Fibroblast of skin of right biceps (primary cell): ENCODE measurements at places on chromosomes 7 and 10.

GRCh38 chr10:108392286-108392685 is 1227.8 kb upstream of the SORCS1 start:
- DNase-seq: peak; percentile 75

GRCh38 chr7:68434857-68435256 is 1163.4 kb upstream of the AUTS2 start:
- peak; percentile 30 for DNase-seq

DNA sequence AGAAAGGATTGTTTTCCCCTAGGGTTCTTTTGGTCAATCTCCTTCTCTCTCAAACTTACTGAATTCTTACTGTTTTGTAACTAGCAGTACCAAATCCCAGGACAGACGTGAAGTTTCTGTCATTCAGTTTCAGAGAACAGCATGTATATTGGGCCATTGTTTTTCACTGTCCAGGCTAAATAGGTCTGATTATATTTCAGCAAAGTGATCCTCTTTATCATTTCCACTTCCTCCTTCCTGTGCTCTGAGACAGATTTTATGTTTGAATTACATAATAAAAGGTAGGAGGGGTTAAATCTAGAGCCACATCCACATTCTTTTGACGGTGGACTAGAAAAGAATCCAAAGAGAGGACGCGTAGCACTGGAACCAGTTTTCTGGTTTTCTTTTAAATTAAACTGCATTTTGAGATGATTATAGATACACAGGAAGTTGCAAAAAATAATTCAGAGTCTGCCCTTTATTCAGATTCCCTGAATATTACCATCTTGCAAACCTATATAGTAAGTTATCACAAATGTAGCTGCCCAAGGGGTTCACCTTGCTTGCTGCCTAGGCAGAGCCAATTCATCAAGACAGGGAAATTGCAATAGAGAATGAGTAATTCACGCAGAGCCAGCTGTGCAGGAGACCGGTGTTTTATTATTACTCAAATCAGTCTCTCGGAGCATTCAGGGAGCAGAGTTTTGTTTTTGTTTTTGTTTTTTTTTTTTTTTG is 40.1 kb downstream of the AKR1E2 start:
- DNase-seq: no peak

GRCh38 chr7:22485189-22485588 is 14.8 kb downstream of the STEAP1B start:
- peak; percentile 68 for DNase-seq

- no peak for DNase-seq
Measured at GRCh38 chr7:45627691-45628456, 53.7 kb downstream of the ADCY1 start.

DNA sequence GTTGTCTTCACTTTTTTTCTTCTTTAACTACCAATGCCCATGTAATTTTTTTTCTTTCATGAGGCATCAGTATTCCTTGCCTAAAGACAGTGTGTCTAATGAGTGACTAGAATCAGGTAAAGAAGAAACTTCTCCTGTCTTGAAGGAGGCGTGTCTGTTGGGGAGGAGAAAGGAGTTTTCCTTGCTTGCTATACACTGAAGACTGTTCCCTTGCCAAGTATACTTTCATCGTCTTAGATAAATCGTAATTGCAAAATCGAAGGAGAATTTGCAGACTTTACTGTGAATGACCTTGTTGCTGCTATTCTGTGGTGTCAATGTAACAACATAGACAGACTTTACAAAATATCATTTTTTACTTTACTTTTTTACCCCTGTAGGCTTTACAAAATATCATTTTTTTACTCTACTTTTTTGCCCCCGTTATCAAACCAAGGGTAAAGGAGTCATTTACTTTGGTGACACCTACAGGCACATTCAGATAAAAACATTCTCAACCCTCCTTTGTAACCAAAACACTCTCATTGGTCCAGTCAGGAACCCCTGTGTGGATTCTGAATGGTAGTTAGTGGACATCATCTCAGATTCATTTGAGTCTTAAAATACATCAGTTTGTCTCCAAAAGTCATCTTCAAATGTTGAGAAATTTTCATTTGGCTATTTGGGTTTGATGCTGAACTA is 232.4 kb downstream of the AHR start:
- DNase-seq: no peak

DNA sequence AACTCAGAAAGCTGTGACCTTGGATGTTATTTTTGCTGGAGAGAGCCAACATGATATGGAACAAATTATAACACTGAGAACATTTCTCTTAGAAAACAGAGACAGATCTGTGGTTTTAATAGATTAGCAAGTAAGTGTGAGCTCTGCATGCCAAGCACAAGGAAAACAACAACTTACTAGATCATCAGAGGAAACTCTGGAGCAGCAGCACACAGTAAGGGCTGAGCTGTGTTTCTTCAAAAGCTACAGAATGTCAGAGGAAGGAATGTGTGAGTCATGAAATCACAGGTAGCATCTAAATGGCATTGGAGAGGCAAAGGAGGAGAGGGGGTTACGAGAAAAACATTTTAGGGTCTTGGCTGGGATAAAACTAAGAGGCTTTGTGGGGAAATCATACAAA is 283.4 kb upstream of the FZD8 start:
- DNase-seq: no peak

- DNase-seq: no peak
Measured at GRCh38 chr10:62388328-62388727, 14.2 kb downstream of the ZNF365 start.

DNA sequence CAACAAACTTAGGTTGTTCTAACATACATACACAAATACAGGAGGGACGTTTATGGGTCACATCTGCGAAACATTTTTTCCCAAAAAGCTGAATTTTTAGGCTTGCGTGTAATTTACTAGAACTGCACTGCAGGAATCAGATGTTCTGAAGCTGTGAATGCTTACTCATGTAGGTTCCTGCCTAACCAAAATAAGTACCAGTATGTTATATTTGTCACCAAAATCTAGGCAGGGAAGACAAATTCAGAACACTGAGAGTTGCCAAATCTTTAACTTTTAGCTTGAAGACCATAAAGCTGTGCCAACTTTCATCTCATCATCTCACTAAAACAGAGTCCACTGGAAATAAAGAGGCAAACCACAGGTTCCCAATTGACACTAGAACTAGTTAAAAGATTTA is 5.7 kb downstream of the UBE2H start:
- peak; percentile 4 for DNase-seq

- DNase-seq: no peak
Measured at GRCh38 chr7:158958618-158959017, 102.3 kb downstream of the DYNC2I1 start.

DNA sequence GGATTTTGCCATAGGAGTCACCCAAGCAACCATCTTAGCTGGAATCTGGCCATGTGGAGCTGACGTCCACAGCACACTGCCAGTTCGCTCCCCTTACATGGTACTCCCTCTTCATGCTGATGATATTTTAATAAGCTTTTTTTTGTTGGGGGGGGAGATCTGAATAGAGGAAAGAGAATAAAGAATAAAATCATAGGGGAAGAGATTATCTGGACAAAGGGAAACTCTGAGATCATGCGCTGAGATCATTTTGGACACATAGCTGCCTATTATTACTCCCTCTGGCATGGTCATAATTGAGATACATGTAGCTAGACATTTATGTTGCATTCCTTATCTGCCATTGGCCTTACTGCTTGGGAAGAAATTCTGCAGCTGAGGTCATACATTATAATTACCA is 282.7 kb downstream of the HTR7 start:
- DNase-seq: no peak

DNA sequence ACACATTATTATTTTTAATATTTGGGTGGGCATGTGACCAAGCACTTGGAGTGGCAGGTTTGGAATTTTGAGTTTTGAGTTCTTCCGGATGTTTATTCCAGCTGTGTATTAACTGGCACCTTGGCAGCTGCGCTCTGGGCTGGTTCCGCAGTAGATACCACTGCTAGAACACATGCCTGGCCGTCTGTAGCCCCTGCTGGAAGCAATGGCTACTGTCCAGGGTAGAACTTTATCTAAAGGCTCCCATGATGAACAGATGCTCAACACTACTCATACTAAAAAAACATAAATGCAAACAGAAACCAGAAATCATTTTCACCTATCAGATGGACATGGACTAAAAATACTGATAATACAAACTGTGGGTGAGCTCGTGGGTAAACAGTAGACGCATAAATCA is 19.4 kb upstream of the SH3PXD2A start:
- DNase-seq: no peak

GRCh38 chr7:26369593-26369992 is 77.9 kb downstream of the SNX10 start:
- DNase-seq: peak; percentile 42

DNA sequence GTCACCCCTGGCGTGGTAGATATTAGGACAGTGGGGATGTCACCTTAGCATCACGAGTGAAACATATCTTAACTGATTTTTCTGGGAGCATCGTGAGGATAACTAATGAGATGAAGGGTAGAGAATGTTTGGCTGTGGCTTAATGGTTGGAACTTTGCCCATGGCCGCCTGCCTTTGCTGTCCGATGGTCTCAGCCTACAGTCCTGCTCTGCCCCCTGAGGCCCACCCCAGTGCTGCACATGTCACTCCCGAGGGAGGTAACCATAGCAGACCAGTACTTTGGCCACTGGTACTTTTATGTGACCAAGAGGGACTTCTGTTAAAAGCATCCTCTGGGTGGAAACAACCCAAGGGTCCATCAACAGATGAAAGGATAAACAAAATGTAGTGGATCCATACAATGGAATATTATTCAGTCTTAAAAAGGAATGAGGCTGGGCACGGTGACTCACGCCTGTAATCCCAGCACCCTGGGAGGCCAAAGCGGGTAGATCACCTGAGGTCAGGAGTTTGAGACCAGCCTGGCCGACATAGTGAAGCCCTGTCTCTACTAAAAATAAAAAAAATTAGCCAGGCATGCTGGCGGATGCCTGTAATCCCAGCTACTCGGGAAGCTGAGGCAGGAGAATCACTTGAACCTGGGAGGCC is 58.4 kb downstream of the TACR2 start:
- no peak for DNase-seq

GRCh38 chr10:102923601-102924000 is 5.5 kb downstream of the CNNM2 start:
- DNase-seq: no peak

DNA sequence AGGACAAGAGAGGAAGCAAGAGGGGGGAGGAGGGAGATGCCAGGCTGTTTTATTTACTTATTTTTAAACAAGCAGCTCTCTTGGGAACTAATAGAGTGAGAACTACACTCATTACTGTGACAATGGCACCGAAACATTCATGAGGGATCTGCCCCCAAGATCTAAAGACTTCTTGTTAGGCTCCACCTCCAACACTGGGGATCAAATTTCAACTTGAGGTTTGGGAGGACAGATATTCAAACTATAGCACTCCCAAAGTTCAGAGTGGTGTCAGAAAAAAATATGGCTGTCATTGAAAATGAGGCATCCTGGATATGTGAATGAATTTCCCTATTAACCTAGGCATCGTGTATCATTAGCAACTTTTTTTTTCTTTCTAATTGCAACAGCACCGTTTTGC is 145.5 kb downstream of the ABCA13 start:
- DNase-seq: no peak

GRCh38 chr10:101602761-101603398 is 14.8 kb downstream of the DPCD start:
- DNase-seq: peak; percentile 70

DNA sequence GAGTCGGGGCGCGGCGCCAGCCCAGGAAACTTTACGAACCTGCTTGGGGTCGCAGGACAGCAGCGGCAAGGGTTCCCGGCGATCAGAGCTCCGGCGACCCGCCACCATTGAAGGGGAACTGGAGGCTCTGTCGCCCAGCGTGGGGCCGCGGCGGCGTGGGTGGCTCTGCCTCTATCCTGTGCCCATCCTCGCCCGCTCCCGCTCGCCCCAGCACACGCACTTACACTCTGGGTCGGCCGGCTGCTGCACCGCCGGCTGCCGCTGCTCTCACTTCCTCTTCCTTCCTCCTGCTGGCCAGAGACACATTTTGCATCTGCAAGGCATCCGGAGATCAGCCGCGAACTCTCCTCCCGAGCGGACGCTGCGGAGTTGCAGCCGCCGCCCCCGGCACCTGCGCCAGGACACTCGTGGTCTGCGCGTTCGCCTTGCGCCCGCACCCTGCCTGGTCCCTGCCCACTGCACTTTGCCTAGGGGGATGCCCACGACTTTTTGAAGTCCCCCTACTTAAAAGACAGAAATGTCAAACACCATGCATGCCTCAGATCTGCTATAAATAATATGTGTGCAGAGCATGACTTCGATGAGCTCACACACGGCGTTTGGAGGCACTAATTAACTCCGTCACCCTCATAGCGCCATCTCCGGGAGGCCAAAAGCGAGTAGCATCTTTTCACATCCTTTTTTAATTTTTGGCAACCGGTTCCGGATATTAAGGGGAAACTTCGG is at the start of gene ELMO1:
Gene ELMO1, minus strand, starts transcription at position 229 of the 726 bp plus-strand sequence. CDS start 106,174 bp downstream, outside the sequence.
- peak; percentile 46 for DNase-seq

DNA sequence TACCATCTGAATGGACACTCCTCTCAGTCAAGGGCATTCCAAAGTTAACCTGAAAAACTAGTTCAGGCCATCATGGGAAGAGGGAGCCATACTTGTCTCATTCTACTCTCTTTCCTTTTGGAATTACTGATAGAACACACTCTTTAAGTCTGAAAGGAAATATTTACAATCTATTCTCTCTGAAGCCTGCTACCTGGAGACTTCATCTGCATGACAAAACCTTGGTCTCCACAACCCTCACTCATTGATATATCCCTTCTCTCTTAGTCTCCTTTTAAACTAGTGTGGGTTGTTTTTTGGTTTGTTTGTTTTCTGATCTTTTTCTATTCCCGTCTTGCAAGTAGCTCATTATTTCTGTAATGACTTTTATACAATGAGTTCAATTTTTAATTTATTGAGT is 169.5 kb downstream of the C1GALT1 start:
- no peak for DNase-seq

- no peak for DNase-seq
Measured at GRCh38 chr7:155884225-155885166, 72.2 kb upstream of the SHH start.

- peak; percentile 84 for DNase-seq
Measured at GRCh38 chr10:113665806-113666354, 2.0 kb upstream of the NRAP start.

- DNase-seq: peak; percentile 21
Measured at GRCh38 chr10:10126218-10126617, 891.5 kb upstream of the CELF2 start.

DNA sequence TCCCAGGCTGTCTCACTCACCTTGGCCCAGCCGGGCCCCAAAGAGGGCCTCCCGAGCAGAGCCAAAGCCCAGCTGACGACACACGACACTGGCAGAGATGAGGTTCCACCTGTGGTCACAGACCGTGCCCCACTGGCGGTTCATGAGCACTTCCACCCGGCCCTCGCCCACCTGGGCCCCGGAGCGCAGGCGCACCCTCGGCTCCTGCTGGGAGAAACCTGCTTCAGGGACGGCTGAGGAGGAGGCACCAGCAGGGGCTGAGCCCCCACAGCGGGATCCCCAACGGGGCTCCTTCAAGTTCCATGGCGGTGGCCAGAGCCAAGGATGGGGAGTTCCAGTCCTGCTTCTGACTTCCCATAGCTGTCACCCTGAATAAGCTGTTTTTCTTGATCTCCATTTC is 10.0 kb downstream of the LOXL4 start:
- DNase-seq: no peak
